ENCODE measurements at places on chromosomes 2 and 18.

DNA sequence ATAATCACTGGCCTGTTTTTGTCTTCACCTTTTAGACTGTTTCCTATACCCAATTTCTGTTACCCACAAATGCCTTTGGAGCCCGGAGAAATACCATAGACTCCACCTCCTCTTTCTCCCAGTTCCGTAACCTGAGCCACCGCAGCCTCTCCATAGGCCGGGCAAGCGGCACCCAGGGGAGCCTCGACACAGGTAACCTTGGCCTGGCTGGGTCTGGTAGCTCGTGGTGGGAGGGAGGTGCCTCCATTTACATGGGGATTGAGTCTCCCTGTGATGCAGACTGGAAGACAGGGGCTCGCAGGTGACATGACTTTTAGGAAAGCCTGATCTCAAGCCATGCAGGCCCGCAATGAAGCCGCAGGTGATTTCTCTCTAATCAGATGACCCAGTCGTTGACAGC lies 100.6 kb downstream of the CABLES1 start:
- no peak for DNase-seq

- no peak for DNase-seq
These were observed 126.1 kb downstream of the PHLPP1 start for GRCh38 chr18:62841405-62841804.

GRCh38 chr2:15278296-15278695 lies 282.8 kb downstream of the NBAS start:
- no peak for DNase-seq

DNA sequence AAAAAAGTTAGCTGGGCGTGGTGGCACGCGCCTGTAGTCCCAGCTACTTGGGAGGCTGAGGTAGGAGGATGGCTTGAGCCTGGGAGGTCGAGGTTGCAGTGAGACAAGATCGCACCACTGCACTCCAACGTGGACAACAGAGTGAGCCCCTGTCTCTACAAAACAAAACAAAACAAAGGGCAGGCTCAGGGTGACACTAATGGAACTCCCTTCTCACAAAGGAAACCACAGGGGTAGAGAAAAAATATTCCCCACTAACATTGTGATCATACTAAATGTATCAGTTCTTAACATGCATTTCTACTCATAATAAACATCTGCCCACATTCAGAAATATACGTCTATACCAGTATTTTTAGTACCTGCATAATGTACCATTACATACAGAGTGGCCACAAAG lies 21.1 kb downstream of the STAM2 start:
- no peak for DNase-seq

DNA sequence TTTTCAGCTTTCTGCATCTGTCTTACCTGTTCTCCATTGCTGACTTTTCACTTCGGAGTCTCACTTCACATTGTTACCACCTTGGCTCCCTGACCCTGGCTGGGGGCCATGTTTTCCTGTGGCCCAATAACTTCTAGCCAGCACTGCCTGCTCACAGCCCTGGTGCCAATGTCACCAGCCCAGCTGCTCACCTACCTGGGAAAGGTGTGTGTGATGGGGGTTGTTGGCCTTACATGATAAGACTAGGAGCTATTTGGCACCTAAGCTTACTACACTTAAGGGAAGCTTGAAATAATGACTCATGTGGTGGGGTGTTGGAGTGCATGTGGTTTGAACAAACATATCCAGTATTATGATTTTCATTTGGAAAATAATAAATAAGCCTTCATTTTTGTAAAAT lies 37.5 kb upstream of the PGAP1 start:
- DNase-seq: no peak

- DNase-seq: no peak
These were observed 138.0 kb downstream of the AFF3 start for GRCh38 chr2:100004348-100004884.

DNA sequence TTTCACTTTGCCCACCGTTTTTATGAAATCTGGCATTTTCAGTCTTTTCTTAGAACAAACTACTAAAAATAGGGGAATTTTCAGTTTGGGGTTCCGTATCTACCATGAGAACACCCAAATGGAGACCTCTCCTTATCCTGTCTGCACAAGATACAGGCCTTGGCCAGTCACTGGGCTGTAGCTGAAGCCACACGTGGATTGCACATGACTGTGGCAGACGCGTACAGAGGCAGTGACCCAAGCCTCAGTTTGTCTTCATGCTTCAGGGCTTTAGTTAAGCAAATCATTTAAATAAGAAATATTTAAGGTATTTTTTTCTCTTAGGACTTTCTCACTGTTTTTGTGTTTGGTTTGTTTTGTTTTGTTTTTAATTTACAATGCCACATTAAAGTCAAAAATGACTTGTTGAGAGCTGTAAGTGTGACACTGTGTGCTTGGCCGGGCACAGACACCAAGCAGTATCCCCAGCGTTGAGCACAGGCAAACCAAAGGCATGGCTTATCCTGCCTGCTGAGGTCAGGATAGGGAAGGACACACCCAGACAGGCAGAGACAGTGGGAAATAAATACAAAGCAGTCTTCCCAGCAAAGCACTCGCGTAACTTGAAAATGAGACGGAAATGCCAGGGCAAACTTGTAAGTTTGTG lies 53.3 kb downstream of the TRAPPC12 start:
- DNase-seq: peak; percentile 88

DNA sequence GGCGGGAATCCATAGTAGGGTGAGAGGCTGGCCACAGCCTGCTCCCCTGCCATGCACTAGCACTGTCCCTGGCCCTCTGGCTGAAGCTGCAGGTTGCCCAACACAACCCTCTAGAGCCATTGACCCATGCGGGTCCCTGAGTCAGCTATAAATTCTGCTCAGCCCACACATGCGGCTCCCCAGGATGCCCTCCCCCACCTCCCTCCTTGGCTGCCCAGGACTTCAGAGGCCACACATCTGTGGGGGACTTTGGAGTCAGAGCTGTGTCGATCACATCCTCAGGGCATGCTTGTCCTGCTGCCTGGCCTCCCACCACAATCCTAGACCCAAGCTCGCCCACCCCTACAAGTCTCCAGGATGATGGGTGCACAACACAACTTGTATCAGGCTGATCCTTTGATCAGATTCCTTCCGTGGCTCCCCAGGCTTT lies 97.0 kb downstream of the TFCP2L1 start:
- DNase-seq: no peak

DNA sequence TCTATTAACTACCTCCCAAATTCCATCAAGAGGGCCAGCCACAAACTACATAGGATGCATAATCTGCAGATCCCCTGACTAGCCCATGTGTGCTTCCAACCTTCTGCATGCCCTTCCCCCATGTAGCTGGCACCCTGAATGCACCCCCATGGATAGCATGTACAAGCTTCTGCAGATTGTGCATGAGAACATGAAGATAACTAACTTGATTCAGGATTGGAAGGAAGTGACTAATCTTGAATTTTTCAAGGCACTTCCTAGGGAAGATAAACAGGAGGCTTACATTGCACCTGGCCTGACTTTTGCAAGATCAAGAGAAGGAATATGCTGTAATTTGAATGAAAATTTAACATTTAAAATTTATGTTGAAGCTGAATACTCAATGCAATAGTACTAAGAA lies 66.7 kb downstream of the CDC42EP3 start:
- no peak for DNase-seq

DNA sequence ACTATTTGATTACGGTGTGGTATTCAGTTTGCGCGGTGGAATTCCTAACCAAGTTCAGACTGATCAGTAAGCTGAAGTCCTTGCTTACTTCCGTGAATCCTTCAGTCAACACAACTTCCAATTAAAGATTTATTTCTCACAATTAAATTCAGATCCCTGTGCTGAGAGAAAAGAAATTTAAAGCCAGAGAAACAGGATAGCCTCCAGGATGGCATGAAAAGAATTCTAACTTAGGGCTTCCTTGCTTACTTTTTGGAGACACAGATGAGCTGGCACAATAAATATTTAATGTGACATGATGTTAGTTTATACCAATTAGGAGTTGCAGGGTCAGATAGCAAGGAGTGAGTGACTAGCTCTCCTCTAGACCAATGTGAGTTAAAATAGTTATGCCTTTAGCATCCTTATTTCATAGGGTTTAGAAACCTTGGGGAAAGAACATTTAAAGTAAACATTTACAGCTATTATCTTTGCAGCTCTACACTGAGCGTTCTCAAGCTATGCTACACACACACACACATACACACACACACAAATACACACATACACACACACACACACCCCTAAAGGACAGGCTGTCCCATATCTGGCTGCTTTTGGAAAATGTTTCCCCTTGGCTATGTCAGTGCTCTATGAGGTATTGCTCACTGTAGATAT lies 151.0 kb downstream of the TRIB2 start:
- no peak for DNase-seq

GRCh38 chr2:39584283-39584965 lies 81.3 kb upstream of the TMEM178A start:
- no peak for DNase-seq

GRCh38 chr2:82428251-82428650 lies 2030.8 kb downstream of the SUCLG1 start:
- no peak for DNase-seq

DNA sequence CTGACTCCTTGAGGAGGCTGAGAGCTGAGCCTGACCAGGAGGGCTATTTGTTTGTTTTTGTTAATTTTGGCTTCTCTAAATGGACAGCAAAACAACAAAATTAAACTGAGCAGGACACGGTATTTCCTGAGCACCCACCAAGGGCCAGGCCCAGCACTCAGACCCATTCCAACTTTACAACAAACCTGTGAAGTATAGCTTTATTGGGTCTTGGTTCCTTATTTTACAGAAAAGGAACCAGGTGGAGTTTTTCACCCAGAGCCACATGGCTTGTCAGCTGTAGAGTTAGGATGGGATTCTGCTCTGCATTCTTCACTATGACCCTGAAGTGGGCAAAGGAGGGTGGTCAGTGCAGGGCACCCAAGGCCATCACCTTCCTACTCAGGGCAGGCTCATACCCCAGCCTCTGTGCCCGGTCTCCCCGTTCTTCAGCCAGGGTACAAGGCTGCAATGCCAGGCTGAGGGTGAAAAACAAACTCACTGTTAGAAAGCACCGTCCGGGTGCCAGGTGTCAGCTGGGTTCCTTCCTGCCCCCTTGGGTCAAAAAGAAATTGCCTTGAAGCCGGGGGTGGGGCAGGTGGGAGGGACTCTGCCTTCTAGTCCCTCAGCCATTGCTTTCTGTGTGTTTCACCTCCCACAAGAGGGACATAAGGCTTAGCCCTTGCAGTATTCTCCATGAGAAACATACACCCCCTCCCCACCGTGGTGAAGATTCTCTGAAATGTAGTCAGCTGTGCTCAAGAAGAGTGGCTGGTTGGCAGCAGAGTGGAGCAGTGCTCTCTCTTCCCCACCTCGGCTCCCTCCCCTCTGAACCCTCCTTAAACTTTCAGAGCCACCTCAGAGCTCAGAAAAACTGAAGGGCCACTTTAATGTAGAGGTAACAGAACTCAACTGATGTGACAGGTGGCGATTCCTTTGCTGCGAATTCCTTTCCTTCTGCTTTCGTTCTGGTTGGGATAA lies 2.2 kb downstream of the PSD4 start:
- DNase-seq: no peak

GRCh38 chr2:48567671-48568070 lies 37.7 kb downstream of the STON1 start:
- DNase-seq: no peak

- DNase-seq: no peak
These were observed 78.6 kb upstream of the GALNT5 start for GRCh38 chr2:157178874-157179273.

DNA sequence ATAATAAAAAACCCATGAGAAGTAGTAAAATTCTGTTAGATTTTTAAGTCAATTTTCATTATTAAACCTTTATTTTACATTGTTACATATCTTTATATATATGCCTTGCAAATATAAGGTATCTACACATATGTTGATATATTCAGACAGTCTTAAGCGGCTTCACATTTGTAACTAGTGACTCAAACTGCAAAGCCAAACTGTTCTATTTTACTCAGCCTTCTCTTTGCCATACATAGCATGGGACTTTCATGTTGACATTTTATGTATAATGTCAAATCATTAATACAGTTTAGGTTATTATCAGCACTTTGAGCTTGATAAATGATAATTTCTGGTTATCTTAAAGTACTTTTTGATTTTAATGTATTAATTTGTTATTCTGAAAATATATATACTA lies 125.0 kb upstream of the WDSUB1 start:
- no peak for DNase-seq

Measured in SHP77 treated with DMSO at 0.1 percent for 48 hours (cell line).